GM06990 (cell line): ENCODE measurements at places on chromosomes 4 and X.

- no peak for DNase-seq
Measured at GRCh38 chrX:80285131-80285773, 135.0 kb upstream of the TENT5D start.

DNA sequence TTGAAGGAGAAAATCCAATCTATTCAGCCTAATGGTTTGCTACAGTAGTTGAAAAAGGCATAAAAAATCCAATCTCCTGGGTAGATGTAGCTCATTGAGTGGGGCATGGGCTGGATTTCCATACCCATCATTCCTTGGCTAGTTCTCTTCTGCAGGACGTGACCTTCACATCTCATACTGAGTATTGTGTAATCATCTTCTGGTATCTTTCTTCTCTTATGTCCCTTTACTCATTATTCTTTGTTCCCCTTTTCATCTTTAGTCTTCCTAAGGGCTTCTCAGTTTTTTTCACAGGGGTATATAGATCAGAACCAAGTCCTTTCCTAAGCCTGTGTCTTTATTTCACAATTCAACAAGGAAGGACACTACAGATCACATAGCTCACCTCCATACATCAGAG lies 727.6 kb upstream of the MAGEB2 start:
- DNase-seq = no peak

DNA sequence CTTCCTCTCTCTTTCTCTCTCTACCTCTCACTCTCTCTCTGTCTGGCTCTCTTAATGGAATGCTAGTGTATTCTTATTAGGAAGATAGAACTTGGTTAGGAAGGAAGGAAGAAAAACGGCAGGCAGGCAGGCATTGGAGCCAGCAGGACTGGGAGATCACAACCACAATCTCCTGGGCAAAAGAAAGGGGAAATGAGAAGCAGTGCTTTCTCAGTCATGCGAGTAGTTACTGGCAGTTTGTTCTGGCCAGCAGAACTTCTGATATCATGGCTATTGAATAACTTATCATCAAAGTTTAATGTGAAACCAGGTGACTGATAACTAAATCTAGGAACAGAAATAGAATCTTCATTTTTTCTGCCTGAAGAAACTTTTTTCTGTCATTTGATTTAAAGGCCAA lies 60.9 kb upstream of the PAGE1 start:
- DNase-seq = no peak

DNA sequence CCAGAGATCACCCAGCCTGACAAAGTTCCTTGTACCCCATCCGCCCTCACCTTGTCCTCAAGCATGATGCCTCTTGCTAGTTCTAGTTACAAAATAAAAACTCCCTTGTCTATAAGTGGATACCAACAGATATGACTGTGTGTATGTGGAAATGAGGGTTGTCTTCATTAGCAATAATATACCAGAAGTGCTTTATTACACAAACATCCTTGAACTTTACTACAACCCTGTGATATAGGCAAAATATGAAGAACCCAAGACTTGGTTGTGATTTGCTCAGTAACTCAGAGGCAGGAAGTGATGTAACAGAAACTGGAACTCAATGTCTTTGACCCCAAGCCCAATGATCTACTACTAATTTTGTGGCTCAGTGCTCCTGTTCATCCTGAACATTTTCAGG lies 97.6 kb downstream of the AKAP4 start:
- no peak for DNase-seq

GRCh38 chr4:169437299-169438047 lies 166.7 kb upstream of the SH3RF1 start:
- DNase-seq = peak; percentile 70

- DNase-seq = no peak
Measured at GRCh38 chr4:138975225-138975624, 40.4 kb upstream of the NOCT start.
